ENCODE measurements at places on chromosomes 13 and 19. TPM values are rescaled to one million over a fixed set of nuclear protein-coding genes. Genes with fewer than 3 reads are reported as not detected.

DNA sequence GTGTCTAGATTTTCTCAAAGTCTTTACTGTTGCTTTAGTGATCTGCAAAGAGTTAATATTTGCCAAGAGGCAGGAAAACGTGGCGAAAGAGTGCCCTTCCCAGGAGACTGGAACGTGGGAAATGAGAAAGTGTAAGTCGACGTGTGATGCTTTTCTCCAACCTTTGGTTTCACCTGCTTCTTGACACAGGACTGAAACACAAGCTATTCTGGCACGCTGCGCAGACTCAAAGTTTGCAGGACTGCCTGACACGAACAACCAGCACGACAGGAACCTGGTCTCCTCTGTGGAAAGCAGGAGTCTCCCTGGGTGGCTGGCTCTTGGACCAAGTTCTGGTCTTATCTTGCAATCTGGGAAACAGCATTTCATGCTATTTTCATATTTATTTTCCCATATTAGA lies 28.6 kb downstream of the RFXAP start:
- no peaks in the 10 kb centered on the region for H3K4me1 ChIP-seq
- H3K27me3 ChIP-seq = no peaks in the 10 kb centered on the region
- no peak overlapping the region for H3K4me3 ChIP-seq

DNA sequence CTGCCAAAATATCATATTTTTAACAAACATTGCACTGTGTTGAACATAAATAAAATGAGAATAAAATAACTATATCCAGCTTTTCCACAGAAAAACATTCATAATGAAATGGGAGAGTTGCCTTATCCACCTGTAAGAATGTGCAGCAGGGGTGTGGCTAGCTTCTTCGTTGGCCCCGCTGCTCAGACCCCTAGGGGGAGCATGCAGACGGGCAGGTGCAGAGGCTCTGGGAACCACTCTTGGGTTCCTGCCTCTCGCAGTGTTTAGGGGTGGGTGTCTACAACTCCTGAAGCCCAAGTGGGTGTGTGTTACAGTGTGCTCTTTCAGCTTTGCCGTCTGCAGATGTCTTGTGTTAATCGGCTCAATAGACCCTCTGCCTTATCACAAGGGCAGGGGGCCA lies 121.7 kb downstream of the SLITRK5 start:
- DNase-seq = no peak
- H3K4me3 ChIP-seq = no peak overlapping the region
- H3K27me3 ChIP-seq = no peaks in the 10 kb centered on the region
- no peaks in the 10 kb centered on the region for H3K4me1 ChIP-seq

DNA sequence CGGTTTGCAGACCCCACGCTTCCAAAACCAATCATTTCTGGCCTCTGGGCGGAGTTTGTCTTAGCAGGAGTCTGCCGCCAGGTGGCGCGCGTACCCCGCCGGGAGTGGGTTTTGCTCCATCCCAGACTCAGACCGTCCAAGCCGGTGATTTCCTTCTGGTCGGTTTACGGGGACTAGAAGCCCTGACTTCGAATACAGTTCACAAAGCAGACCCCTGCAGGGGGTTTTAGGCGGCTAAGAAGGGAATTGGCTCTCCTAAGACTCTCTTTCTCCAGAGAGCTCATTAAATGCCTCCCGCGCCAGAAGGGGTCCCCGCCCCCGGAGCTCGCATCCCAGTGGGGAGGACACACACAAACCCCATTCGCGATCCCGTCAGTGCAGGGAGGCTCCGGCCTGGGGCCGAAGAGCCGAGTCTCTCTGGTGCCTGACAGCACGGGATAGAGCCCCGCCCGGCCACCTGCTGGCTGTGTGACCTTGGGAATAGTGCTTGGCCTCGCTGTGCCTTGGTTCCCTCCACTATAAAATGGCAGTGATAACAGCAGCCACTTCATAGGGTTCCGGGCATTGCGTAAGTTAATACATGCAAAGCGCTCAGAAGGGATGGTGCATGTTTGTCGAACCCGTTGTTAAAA lies 8.6 kb upstream of the NUP62 start:
- H3K27ac ChIP-seq = no peak overlapping the region
- peak; percentile 82 for DNase-seq
- peaks cover 4% of the 10 kb centered on the region for H3K36me3 ChIP-seq

- DNase-seq = no peak
- peaks cover 17% of the 10 kb centered on the region for H3K27me3 ChIP-seq
- H3K4me3 ChIP-seq = no peak overlapping the region
- no peaks in the 10 kb centered on the region for H3K36me3 ChIP-seq
- no peak overlapping the region for H3K27ac ChIP-seq
Measured at GRCh38 chr19:3020321-3020960, 8.6 kb downstream of the TLE2 start.

GRCh38 chr13:64057372-64058020 lies 2641.8 kb upstream of the PCDH20 start:
- H3K27me3 ChIP-seq = no peaks in the 10 kb centered on the region

- H3K27ac ChIP-seq = no peak overlapping the region
- no peaks in the 10 kb centered on the region for H3K27me3 ChIP-seq
- DNase-seq = no peak
- no peak overlapping the region for H3K4me3 ChIP-seq
Measured at GRCh38 chr13:79604752-79605151, 123.8 kb downstream of the NDFIP2 start.

GRCh38 chr13:99435998-99436397 lies 65.3 kb upstream of the TM9SF2 start:
- peaks cover 14% of the 10 kb centered on the region for H3K27me3 ChIP-seq
- H3K36me3 ChIP-seq = no peaks in the 10 kb centered on the region
- H3K27ac ChIP-seq = no peak overlapping the region
- DNase-seq = no peak
- H3K4me1 ChIP-seq = no peaks in the 10 kb centered on the region

ZNF814 gene
- 10.7 TPM for total RNA-seq

CYP4F12 gene
- total RNA-seq = 5.9 TPM

GRCh38 chr13:75220238-75220542 lies 261.8 kb downstream of the TBC1D4 start:
- H3K27ac ChIP-seq = no peak overlapping the region
- no peak for DNase-seq
- H3K36me3 ChIP-seq = no peaks in the 10 kb centered on the region
- no peaks in the 10 kb centered on the region for H3K27me3 ChIP-seq
- H3K4me1 ChIP-seq = no peaks in the 10 kb centered on the region

DNA sequence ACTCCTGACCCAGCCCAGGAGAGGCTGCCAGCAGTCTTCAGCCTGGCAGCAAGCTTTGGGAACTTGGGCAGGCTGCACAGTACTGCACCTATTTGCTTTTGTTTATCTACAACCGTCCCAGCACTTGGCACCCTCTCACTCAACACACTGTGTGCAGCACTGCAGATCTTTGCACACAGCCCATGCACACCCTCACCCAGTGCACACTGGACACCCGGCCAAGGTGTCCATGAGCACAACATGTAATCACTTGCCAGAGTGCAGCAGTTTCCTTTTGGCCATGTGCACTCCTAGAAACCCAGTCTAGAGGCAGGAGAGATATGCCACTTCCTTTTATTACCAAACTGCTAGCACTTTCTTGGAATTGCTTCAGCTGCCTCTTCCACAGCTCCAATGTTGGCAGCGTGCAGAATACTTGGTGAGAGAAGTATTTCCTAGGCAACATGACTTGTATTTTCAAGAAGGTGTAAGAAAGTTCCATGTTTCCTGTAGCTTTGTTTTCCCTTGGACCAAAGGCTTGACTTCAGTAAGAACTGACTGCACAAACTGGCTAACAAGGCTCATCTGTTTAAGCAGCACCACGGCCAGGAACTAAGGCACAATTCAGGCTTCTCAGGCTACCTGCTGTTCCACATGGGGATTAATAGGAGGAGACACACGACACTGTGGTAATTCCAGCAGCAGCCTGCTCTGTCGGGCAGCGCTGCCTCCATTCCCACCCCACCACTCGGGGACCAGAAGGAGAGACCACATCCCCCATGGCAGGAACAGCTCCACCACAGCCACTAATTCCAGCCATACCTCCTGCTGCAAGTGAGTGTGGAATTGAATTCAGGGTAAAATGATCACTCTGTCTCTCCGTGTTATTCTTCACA lies 15.3 kb downstream of the ATP7B start:
- H3K4me3 ChIP-seq = no peak overlapping the region
- H3K4me1 ChIP-seq = peaks cover 3% of the 10 kb centered on the region
- H3K36me3 ChIP-seq = no peaks in the 10 kb centered on the region
- no peak overlapping the region for H3K27ac ChIP-seq
- no peaks in the 10 kb centered on the region for H3K27me3 ChIP-seq

SDHAF1 gene
- 14.0 TPM for total RNA-seq

- H3K4me1 ChIP-seq = peaks cover 8% of the 10 kb centered on the region
- no peak overlapping the region for H3K27ac ChIP-seq
- DNase-seq = no peak
Measured at GRCh38 chr13:20474515-20474914, 51.1 kb downstream of the CRYL1 start.

GRCh38 chr19:38745316-38745715 lies 1.0 kb upstream of the CAPN12 start:
- H3K27me3 ChIP-seq = no peaks in the 10 kb centered on the region
- H3K4me3 ChIP-seq = no peak overlapping the region
- no peaks in the 10 kb centered on the region for H3K36me3 ChIP-seq
- no peak for DNase-seq
- H3K4me1 ChIP-seq = no peaks in the 10 kb centered on the region

AMH gene
- total RNA-seq = 1.1 TPM

DNA sequence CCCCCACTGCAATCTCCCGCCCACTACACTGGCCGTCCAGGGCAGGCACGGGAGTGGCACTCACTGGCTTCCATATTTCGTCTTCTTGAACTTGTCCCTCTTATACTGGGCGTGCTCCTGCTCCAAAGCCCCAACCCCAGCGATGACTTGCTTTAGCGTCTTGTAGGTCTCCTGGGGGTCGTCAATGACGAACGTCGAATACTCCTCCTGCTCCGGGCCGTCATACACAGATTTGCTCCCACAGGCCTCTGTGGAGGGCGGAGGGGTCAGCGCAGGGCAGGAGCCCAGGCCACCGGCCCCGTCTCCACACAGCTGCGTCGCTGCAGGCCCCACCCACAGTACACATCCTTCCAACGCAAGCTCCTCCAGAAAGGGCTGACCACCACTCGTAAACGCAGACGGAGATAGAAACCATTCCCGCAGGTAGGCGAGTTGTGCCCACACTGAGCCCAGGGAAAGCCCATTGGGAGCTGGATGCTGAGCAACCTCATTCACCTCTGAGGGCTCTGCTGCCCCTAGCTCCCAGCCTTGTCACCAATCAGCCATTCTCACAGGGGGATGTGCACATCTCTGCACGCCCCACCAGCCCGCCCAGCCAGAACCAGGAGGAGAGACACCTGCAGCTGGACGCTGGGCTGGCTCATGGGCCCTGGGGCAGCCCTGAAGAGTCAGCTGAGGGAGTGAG lies 7.9 kb upstream of the C13orf46 start:
- no peaks in the 10 kb centered on the region for H3K27me3 ChIP-seq
- no peaks in the 10 kb centered on the region for H3K36me3 ChIP-seq
- H3K27ac ChIP-seq = peak overlapping the region; percentile 13
- DNase-seq = no peak

ADGRE1 gene
- 15.2 TPM for total RNA-seq

- no peak overlapping the region for H3K4me3 ChIP-seq
- H3K27me3 ChIP-seq = peaks cover 26% of the 10 kb centered on the region
- peaks cover 57% of the 10 kb centered on the region for H3K4me1 ChIP-seq
Measured at GRCh38 chr19:10412257-10412977, 7.9 kb upstream of the PDE4A start.

DNA sequence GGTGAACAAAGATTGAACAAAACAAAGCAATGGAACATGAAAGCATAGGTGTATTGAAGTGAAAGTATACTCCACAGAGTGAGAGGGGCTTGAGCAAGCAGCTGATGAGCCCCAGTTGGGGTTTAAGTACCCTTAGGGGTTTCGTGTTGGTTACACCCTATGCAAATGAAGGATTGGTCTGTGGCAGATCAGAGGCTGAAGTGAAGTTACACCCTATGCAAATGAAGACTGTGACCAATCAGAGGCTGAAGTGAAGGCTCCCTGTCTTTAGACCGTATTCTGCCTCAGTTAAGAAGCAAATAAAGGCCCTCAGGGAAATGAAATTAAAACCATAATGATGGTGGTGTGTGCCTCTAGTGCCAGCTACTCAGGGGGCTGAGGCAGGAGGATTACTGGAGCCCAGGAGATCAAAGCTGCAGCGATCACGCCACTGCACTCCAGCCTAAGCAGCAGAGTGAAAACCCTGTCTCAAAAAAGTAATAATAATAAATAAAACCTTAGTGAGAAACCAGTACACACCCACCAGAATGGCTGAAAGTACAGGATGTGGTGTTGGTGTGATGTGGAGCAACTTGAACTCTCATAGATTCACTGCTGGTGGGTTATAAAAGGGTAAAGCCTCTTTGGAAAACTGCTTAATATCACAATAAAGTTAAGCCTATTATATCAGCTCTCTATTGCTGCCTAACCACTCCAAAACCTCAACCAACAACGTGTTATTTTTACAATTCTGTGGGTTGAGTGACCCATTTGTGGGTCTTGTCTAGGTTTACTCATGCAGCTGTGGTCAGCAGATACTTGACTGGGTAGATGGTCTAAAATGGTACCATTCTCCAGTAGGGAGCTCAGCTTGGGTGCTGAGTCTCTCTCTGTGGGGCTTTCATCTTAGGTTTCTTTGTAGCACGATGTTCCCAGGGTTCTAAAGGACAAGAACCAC lies 12.8 kb upstream of the UPF3A start:
- H3K27me3 ChIP-seq = no peaks in the 10 kb centered on the region
- no peak for DNase-seq
- H3K4me3 ChIP-seq = no peak overlapping the region
